ENCODE measurements at places on chromosomes 7 and 10. TPM values are rescaled to one million over a fixed set of nuclear protein-coding genes. Genes with fewer than 3 reads are reported as not detected.

DNA sequence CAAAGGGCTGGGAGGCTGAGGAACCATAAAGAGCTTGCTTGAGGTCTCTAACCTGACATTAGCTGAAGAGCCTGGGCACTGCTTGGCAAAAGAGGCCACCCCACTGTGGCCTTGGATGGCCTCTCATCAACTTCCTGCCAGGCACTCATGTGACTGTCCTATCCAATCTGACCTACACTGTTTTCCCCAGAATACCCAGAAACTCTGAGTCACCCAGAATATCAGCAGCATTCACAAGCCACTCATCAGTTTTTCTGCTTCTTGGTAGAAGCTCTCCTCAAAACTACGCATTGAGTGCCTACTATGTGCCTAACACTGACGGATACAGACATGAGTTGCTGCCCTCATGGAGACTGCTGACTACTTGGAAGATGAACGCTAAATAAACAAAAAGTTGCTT lies 4.1 kb upstream of the NT5C2 start:
- no peak for DNase-seq

GRCh38 chr7:75578081-75578480 lies 86.0 kb downstream of the SPDYE5 start:
- no peak for DNase-seq

- no peak for DNase-seq
Measured at GRCh38 chr10:23094786-23095403, 484 bp upstream of the MSRB2 start.

DNA sequence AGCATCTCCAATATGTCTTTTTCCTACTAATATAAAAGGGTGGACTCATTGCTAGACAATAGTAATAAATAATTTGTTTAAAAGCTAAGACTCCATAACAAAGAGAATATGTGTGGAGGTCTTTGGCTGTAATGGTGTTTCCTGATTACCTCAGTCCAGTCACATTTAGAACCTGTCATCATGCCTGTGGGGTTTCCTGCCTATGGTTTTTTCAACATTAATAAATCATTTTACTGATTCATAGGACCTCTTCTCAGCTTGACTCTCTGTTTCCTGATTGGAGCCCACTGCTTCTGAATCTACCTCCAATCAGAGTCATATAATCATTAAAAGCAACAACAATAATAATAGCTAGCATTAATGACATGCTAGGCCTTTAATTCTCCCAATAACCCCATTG lies 52.4 kb upstream of the GNAI1 start:
- DNase-seq, result no peak

- no peak for DNase-seq
Measured at GRCh38 chr7:43695365-43695764, 34.0 kb downstream of the COA1 start.

GRCh38 chr10:131846240-131847101 lies 54.3 kb upstream of the PPP2R2D start:
- DNase-seq, result no peak

- DNase-seq, result no peak
Measured at GRCh38 chr7:31056775-31057346, 4.8 kb downstream of the ADCYAP1R1 start.

Gene CDHR3
- 7.1 TPM for total RNA-seq

Gene PRKAG2
- 40.7 TPM for total RNA-seq
